ENCODE measurements at places on chromosomes 4 and X.

GRCh38 chrX:41542135-41542534, 95.0 kb downstream of the NYX start:
- H3K27ac ChIP-seq: no peak overlapping the region
- no peak for DNase-seq
- H3K36me3 ChIP-seq: peaks cover 17% of the 10 kb centered on the region
- H3K27me3 ChIP-seq: no peaks in the 10 kb centered on the region

GRCh38 chrX:150548684-150549083, 19.7 kb upstream of the MTM1 start:
- no peaks in the 10 kb centered on the region for H3K36me3 ChIP-seq
- no peak overlapping the region for H3K4me3 ChIP-seq
- DNase-seq: no peak
- no peak overlapping the region for H3K27ac ChIP-seq

DNA sequence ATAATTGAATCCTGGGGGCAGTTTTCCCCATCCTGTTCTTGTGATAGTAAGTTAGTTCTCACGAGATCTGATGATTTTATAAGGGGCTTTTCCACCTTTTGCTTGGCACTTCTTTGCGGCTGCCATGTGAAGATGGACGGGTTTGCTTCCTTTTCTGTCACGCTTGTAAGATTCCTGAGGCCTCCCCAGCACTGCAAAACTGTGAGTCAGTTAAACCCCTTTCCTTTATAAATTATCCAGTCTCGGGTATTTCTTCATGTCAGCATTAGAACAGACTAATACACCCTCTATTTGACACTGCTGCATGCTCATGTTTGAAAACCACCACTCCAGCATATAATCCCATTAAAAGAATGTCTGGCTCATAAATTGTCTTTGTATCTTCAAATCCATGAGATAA, 264.4 kb upstream of the ITM2A start:
- no peaks in the 10 kb centered on the region for H3K4me1 ChIP-seq
- H3K36me3 ChIP-seq: no peaks in the 10 kb centered on the region
- no peak overlapping the region for H3K4me3 ChIP-seq
- H3K27me3 ChIP-seq: no peaks in the 10 kb centered on the region
- no peak overlapping the region for H3K27ac ChIP-seq

GRCh38 chr4:187480146-187481145, 515.1 kb upstream of the ZFP42 start:
- H3K4me3 ChIP-seq: no peak overlapping the region
- no peaks in the 10 kb centered on the region for H3K27me3 ChIP-seq

- H3K4me3 ChIP-seq: no peak overlapping the region
- H3K4me1 ChIP-seq: no peaks in the 10 kb centered on the region
- no peaks in the 10 kb centered on the region for H3K36me3 ChIP-seq
- DNase-seq: no peak
Observed at GRCh38 chr4:175252642-175253041, 334.5 kb downstream of the ADAM29 start.

DNA sequence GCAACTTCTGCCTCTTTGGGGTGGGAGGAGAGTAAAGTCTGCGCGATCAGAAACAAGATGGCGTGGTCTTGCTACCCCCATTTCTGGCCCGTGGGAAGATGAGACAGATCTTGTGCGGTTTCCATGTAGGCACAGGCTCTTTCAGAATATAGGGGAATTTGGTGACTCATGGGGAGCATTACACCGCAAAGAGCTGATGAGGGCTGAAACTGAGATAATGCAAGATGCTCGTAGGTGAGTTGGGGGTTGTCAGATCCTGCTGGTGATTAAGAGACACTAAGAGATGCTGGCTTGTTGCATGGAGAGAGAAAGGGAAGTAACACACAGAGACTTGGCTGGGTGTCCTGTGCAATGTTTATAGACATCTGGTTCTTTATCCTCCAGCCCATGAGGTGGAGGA, 1.5 kb downstream of the EVC start:
- H3K4me1 ChIP-seq: peaks cover under 1% of the 10 kb centered on the region
- no peak overlapping the region for H3K27ac ChIP-seq
- peaks cover 33% of the 10 kb centered on the region for H3K27me3 ChIP-seq
- peaks cover under 1% of the 10 kb centered on the region for H3K36me3 ChIP-seq

GRCh38 chrX:46576458-46576857, 2.9 kb downstream of the CHST7 start:
- H3K36me3 ChIP-seq: peaks cover 23% of the 10 kb centered on the region
- H3K27me3 ChIP-seq: no peaks in the 10 kb centered on the region
- H3K4me3 ChIP-seq: peak overlapping the region; percentile 79
- peaks cover 39% of the 10 kb centered on the region for H3K4me1 ChIP-seq

- H3K36me3 ChIP-seq: no peaks in the 10 kb centered on the region
- no peak overlapping the region for H3K4me3 ChIP-seq
- H3K27ac ChIP-seq: no peak overlapping the region
Observed at GRCh38 chr4:106583108-106583507, 214.5 kb upstream of the GIMD1 start.

- no peaks in the 10 kb centered on the region for H3K36me3 ChIP-seq
- no peaks in the 10 kb centered on the region for H3K4me1 ChIP-seq
- no peak overlapping the region for H3K27ac ChIP-seq
- no peak overlapping the region for H3K4me3 ChIP-seq
Observed at GRCh38 chr4:162164906-162165510, 1.2 kb upstream of the FSTL5 start.

GRCh38 chr4:155496294-155496626, 119.5 kb upstream of the MAP9 start:
- no peak overlapping the region for H3K27ac ChIP-seq
- no peaks in the 10 kb centered on the region for H3K27me3 ChIP-seq
- no peaks in the 10 kb centered on the region for H3K36me3 ChIP-seq
- H3K4me3 ChIP-seq: no peak overlapping the region
- DNase-seq: no peak
